ENCODE measurements at places on chromosomes 11 and 22.

DNA sequence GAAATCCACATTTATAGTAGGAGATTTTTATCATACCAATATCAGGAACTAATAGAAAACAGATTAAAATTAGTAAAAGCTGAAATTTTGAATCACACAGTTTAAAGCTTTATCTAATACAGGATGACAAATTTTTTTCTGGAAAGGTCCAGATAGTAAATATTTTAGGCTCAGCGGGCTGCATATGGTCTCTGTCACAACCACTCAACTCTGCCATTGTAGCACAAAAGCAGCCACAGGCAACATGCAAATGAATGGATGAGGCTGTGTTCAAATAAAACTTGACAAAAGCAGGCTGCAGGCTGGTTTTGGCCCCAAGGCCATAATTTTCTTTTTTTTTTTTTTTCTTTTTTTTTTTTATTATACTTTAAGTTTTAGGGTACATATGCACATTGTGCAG lies 108.2 kb upstream of the CCDC90B start:
- no peak for DNase-seq

- no peak for DNase-seq
Measured at GRCh38 chr11:23370580-23371275, 510.5 kb upstream of the CCDC179 start.

DNA sequence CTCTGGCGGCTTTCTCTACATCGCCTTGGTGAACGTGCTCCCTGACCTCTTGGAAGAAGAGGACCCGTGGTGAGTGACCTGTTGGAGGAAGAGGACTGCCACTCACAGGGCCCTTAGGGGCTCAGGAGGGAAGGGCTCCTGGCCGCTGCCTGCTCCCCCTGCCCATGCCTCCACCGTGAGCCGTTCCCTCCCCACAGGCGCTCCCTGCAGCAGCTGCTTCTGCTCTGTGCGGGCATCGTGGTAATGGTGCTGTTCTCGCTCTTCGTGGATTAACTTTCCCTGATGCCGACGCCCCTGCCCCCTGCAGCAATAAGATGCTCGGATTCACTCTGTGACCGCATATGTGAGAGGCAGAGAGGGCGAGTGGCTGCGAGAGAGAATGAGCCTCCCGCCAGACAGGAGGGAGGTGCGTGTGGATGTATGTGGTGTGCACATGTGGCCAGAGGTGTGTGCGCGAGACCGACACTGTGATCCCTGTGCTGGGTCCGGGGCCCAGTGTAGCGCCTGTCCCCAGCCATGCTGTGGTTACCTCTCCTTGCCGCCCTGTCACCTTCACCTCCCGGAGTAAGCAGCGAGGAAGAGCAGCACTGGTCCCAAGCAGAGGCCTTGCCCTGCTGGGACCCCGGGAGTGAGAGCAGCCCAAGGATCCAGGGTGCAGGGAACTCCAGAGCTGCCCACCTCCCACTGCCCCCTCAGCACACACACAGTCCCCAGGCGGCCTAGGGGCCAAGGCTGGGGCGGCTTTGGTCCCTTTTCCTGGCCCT lies 6.9 kb downstream of the SLC39A13 start:
- DNase-seq, result no peak

DNA sequence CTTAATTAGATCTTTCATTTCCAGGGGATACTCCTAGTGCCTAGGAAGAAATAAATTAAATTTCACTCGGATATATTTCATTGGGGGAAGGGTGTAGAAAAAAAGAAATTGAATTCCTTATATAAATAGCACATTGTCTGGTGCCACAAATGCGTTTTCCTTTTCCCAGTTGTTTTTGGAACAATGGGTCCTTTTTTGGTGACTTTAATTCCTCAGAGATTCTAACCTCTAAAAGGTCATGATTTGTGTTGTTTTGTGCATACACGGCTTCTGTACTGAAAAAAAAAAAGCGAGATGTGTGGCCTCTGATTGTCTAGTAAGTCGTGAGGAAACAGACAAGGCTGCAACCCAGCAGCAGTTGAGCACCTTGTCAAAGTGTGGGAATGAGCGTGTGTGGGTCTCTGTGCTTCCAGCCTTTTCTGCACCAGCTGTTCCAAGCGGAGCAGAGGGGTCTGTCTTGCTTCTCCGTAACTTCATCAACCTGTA lies 64.5 kb upstream of the CRTAM start:
- DNase-seq, result no peak

GRCh38 chr22:44821741-44822475 lies 69.5 kb downstream of the ARHGAP8 start:
- no peak for DNase-seq

DNA sequence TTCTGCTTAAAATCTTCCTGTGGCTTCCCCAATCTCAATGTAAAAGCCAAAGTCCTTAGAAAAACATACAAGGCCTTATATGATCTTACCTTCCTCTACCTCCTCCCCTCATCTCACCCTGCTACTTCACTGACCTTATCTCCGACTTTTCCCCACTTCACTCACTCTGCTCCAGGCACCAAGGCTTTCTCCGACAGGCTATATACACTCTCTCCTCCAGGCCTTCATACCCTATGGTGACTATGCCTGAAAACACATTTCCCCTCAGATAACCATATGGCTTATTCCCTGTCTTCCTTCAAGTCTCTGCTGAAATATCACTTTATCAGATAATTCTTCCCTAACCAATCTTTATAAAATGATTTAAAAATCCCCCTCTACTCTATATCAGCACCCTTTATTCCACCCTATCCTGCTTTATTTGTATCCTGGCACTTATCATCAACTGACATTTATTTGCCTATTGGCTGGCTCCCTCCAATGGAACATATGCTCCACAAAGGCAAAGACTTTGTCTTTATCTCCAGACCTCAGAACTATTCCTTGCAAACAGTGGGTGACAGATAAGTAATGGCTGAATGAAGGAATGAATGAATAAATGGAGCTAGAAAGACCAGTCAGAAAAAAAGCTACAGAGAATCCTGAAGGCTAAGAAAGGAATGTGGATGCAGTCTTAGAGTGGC lies 52.7 kb downstream of the PAK1 start:
- DNase-seq, result no peak

DNA sequence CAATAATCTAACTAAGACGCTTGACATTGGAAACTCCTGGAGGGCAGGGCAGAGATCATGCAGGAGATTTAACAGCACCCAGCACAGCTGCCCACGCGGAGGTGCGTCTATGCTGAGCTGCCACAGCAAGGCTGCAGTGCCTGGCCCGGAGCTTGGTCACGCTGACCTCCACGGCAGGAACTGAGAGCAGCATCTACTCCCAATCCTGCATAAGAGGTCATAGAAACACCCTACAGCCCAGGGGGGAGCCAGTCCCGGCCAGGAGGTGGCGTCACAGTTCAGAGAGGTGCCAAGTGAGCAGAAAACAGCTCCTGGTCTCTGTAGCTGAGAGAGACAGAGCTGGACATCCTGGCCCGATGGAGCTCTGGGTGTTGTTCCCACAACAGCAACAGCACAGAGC lies 121.1 kb upstream of the TMEM45B start:
- no peak for DNase-seq

- no peak for DNase-seq
Measured at GRCh38 chr11:61946894-61947293, 3.3 kb upstream of the BEST1 start.

- no peak for DNase-seq
Measured at GRCh38 chr22:41417622-41418390, 28.8 kb downstream of the TOB2 start.
